Fibroblast of skin of right biceps (primary cell): ENCODE measurements at places on chromosomes 2 and 18.

DNA sequence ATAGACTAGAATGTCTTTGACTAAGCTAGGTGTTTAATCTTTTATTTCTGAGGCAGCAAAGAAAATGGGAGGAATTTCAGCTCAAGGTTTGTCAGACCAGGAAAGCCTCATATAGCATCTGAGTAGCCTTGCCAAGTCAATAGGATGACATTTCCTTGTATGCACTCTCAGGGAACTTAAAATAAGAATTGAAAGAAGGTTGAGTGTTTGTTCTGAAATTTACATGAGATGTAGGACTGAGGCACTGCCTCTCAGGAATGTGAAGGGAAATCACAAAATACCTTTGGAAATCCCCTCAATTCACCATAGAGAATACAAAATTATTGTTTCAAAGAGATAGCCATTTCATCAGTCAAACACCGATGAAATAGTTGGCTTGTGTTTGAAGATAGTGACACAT, 392.0 kb upstream of the NRP2 start:
- DNase-seq: no peak

DNA sequence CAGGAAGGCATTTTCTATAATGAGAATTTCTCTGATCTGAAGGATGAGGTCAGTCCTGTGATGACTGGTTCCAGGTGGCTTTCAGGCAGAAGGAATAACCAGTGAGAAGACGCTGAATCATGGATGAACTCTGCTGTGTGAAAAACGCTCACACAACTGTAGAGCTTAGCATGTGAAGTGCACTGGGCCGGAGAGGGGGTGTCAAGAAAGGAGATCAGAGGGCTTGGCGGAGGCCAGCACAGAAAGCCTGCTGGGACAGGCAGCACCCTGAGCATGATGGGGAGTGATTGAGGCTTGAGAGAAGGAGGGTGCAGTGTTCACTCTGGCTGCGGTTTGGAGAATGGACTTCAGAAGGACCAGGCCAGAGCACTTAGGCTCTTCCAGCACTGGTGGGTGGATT, 236.5 kb downstream of the TPGS2 start:
- peak; percentile 60 for DNase-seq

- no peak for DNase-seq
Measured at GRCh38 chr18:24366328-24366727, 31.3 kb downstream of the OSBPL1A start.

DNA sequence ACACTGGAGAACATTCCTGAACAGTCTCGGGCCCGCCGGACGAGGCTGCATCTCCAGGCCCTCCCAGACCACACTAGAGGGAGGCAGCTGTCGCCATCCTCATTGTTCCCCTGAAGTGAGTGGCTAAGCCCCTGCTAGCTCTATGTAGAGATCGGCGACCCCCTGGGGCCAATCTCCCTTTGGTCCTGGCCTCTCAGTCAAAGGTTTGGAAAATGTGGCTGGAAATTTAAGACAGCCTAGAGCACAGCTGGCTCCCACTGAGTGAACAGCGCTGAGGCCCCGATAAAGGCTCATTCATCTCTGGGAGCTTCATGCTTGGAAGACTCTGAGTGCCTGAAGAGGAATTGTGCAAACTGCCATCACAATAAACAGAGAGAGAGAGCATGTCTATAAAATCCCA, 360.3 kb downstream of the CLIP4 start:
- no peak for DNase-seq
